RWPE2 (cell line): ENCODE measurements at places on chromosomes 16 and 17.

DNA sequence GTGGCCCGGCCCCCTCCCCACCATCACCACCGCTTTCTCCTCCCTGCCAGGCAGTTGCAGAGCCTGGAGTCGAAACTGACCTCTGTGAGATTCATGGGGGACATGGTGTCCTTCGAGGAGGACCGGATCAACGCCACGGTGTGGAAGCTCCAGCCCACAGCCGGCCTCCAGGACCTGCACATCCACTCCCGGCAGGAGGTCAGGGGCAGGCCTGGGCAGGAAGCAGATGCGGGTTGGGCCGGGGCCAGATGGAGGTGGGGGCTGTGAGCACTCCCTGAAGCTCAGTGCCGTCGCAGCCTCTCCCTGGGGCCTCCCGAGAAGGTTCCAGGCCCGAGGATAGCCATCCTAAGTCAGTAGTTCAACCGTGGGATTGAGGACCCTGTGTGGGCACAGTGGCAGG, 14.2 kb upstream of the ADGRG3 start:
- DNase-seq, result no peak
- peaks cover 90% of the 10 kb centered on the region for H3K36me3 ChIP-seq
- peak overlapping the region; percentile 9 for H3K27ac ChIP-seq
- H3K4me1 ChIP-seq, result peaks cover 10% of the 10 kb centered on the region

- no peak overlapping the region for H3K27ac ChIP-seq
- H3K4me3 ChIP-seq, result no peak overlapping the region
- H3K36me3 ChIP-seq, result no peaks in the 10 kb centered on the region
These were observed 85.9 kb upstream of the GSE1 start for GRCh38 chr16:85527042-85527766.

- H3K4me1 ChIP-seq, result peaks cover 26% of the 10 kb centered on the region
- H3K4me3 ChIP-seq, result no peak overlapping the region
- H3K27me3 ChIP-seq, result no peaks in the 10 kb centered on the region
- peaks cover 11% of the 10 kb centered on the region for H3K36me3 ChIP-seq
These were observed 9.7 kb downstream of the RMI2 start for GRCh38 chr16:11354733-11355574.

- no peaks in the 10 kb centered on the region for H3K4me1 ChIP-seq
- no peak overlapping the region for H3K27ac ChIP-seq
- peaks cover 30% of the 10 kb centered on the region for H3K27me3 ChIP-seq
- H3K4me3 ChIP-seq, result no peak overlapping the region
These were observed 95.0 kb upstream of the PSMD7 start for GRCh38 chr16:74201576-74201975.

- no peaks in the 10 kb centered on the region for H3K27me3 ChIP-seq
- no peak overlapping the region for H3K4me3 ChIP-seq
- H3K36me3 ChIP-seq, result peaks cover 92% of the 10 kb centered on the region
- no peaks in the 10 kb centered on the region for H3K4me1 ChIP-seq
- no peak overlapping the region for H3K27ac ChIP-seq
These were observed 44.6 kb downstream of the STH start for GRCh38 chr17:46043606-46044005.

DNA sequence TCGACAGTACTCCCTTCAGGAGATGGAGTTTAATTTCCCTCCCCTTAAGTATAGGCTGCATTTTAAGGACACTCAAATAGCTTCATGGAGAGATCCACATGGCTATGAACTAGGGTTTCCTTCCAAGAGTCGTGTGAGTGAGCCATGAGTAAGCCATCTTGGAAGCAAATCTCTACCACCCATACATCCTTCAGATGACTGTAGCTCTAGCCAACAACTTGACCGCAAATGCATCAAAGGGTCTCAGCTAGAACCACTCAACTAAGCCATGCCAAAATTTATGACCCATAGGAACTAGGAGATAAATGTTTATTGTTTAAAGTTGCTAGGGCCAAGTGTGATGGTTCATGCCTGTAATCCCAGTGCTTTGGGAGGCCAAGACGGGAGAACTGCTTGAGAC, 43.4 kb downstream of the METTL16 start:
- no peak overlapping the region for H3K27ac ChIP-seq
- H3K27me3 ChIP-seq, result no peaks in the 10 kb centered on the region
- H3K4me1 ChIP-seq, result no peaks in the 10 kb centered on the region
- peaks cover 69% of the 10 kb centered on the region for H3K36me3 ChIP-seq
- H3K4me3 ChIP-seq, result no peak overlapping the region

GRCh38 chr17:7715936-7716886, 1.3 kb upstream of the DNAH2 start:
- H3K27ac ChIP-seq, result peak overlapping the region; percentile 28
- DNase-seq, result no peak
- H3K27me3 ChIP-seq, result no peaks in the 10 kb centered on the region

DNA sequence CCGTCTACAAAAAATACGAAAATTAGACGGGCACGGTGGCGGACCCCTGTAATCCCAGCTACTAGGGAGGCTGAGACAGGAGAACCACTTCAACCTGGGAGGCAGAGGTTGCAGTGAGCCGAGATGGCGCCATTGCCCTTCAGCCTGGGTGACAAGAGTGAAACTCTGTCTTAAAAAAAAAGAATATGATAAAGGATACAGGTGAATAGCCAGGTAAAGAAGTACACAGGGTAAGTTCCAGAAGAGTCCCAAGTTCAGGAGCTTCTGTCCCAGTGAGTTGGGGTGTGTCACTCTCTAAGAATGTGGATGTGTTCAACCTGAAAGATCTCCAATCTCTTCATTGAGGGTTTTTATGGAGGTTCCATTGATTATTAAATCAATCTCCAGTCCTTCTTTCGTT, 6.8 kb downstream of the TMC5 start:
- H3K4me1 ChIP-seq, result peaks cover 2% of the 10 kb centered on the region
- no peak overlapping the region for H3K4me3 ChIP-seq
- no peaks in the 10 kb centered on the region for H3K27me3 ChIP-seq

GRCh38 chr16:27378871-27379481, 23.0 kb upstream of the IL21R start:
- H3K27ac ChIP-seq, result no peak overlapping the region
- no peak overlapping the region for H3K4me3 ChIP-seq
- no peaks in the 10 kb centered on the region for H3K4me1 ChIP-seq
- DNase-seq, result no peak
- no peaks in the 10 kb centered on the region for H3K36me3 ChIP-seq

DNA sequence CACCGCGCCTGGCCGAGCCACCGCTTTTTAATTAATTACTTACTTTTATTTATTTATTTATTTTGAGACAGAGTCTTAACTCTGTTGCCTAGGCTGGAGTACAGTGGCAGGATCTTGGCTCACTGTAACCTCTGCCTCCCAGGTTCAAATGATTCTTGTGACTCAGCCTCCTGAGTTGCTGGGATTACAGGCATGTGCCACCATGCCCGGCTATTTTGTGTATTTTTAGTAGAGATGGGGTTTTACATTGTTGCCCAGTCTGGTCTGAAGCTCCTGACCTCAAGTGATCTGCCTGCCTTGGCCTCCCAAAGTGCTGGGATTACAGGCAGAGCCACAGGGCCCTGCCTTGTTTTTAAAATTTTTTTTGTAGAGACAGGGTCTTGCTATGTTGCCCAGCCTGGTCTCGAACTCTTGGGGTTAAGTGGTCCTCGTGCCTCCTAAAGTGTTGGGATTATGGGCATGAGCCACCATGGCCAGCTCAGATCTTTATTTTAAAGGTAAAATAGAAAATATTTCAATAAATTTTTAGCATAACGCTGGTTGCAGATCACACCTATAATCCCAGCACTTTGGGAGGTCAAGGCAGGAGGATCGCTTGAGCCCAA, 18.3 kb upstream of the NUDT16L1 start:
- DNase-seq, result no peak
- peaks cover 22% of the 10 kb centered on the region for H3K36me3 ChIP-seq
- no peaks in the 10 kb centered on the region for H3K27me3 ChIP-seq
- H3K27ac ChIP-seq, result peak overlapping the region; percentile 29
- H3K4me3 ChIP-seq, result no peak overlapping the region

DNA sequence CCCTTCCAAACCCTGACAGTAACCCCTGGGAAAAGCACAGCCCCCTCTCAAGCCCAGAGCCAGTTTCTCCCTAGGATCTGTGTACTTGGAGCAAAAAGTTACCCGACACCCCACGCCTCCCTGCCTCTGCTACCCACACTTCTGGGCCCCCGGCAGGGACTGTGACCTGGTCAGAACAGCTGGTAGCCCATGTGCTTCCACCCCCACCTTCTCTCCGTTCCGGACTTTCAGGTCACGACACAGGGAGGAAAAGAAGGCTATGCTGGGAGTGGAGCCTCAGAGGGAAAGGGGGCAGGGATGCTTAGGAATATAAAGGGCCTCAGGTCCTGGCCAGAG, 6.4 kb downstream of the PPY start:
- no peak overlapping the region for H3K27ac ChIP-seq
- no peak for DNase-seq
- H3K4me3 ChIP-seq, result no peak overlapping the region
- no peaks in the 10 kb centered on the region for H3K27me3 ChIP-seq

- H3K36me3 ChIP-seq, result no peaks in the 10 kb centered on the region
- H3K4me1 ChIP-seq, result peaks cover 11% of the 10 kb centered on the region
- H3K27me3 ChIP-seq, result no peaks in the 10 kb centered on the region
- no peak for DNase-seq
These were observed 2.1 kb upstream of the MMP2 start for GRCh38 chr16:55476625-55477533.

- peaks cover 70% of the 10 kb centered on the region for H3K27me3 ChIP-seq
- no peaks in the 10 kb centered on the region for H3K4me1 ChIP-seq
- H3K36me3 ChIP-seq, result no peaks in the 10 kb centered on the region
- H3K4me3 ChIP-seq, result no peak overlapping the region
These were observed 195.5 kb downstream of the RBFOX3 start for GRCh38 chr17:79415365-79415764.

DNA sequence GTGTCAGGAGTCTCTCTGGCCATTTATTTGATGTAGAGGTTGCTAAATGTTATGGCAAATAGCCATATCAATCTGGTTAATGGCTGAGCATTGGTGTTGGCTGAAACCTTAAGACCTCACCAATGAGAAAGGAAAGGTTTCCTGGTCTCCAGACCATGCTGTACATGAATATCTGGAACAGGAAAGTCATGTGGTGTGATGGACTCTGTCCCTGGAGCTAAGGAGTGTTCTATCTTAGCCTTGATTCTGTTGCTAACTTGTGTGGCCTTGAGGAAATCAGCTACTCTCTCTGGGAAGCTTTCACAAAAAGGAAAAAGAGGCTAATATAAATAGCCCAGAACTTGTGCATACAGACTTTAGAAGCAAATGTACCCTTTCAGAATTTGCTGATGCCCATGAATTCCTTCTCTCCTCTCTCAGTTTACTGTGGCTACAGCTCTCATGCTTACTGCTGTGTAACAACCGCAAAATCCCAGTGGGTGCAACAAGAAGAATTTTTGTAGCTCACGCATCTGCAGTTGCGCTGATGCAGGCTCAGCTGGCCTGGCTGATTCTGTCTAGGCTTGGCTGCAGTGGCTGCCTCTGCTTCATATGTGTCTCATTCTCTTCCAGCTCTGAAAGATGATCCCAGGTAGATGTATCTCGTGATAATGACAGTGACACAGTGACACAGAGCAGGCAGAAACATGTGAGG, 287.5 kb downstream of the NPIPA8 start:
- H3K4me3 ChIP-seq, result no peak overlapping the region
- peaks cover 9% of the 10 kb centered on the region for H3K27me3 ChIP-seq
- no peaks in the 10 kb centered on the region for H3K36me3 ChIP-seq
- DNase-seq, result no peak
- no peaks in the 10 kb centered on the region for H3K4me1 ChIP-seq

- H3K27ac ChIP-seq, result peak overlapping the region; percentile 46
- peaks cover 13% of the 10 kb centered on the region for H3K4me1 ChIP-seq
- no peaks in the 10 kb centered on the region for H3K27me3 ChIP-seq
These were observed 44.7 kb downstream of the HS3ST3A1 start for GRCh38 chr17:13557077-13557476.

DNA sequence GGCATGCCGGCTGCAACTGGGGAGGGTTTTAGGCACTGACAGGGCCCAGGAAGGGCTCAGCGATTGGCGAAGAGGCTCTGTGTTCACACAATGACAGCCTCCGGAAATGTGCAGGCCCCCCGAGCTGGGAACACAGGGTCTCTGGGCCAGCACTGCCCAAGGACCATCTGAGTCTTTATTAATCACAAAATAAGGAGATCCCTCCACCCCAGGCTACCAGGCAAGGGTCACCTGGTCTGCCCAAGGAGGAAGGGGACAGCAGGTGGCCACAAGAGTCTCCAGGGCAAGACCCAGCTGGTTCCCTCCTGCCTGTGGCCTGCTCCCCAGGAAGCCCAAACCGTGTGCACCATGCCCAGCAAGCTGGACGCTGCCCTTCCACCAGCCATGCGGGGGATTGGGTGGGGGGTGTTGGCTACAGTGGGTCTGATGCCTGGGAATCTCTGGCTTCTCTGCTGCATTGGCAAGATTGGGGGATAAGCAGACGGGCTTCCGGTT, 52.1 kb upstream of the TNRC6C start:
- H3K27me3 ChIP-seq, result peaks cover 86% of the 10 kb centered on the region
- DNase-seq, result peak; percentile 38
- H3K4me1 ChIP-seq, result no peaks in the 10 kb centered on the region

DNA sequence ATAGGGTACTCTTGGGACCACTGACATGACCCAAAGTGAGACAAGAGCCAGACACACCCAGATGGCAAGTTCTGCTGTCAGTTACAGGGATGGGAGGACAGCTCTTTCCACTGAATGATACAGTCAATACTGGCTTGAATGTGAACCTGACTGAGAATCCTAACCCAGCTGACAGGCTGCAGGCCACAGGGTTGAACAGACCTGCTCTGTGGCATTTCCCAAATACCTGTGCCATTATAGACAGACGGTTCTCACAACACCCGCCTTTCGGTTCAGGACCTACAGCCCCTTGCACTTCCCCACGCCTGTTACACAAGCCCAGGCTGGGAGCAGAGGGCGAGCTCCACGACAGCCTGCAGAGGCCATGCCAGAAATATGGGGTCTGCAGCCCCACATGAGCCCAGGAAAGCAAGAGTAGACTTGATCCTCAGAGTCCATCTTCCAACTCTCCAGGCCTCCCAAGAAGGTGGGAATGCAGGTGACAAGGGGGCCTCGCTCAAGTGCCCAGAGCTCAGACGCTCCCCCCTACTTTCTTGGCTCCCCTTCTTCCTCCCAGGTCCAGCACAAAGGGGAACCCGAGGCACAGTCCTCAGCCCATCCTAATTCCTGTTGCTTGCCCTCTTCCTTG, 314.3 kb downstream of the SOX9 start:
- H3K4me1 ChIP-seq, result peaks cover 18% of the 10 kb centered on the region
- no peak for DNase-seq
- H3K27ac ChIP-seq, result no peak overlapping the region
- H3K36me3 ChIP-seq, result no peaks in the 10 kb centered on the region
- no peaks in the 10 kb centered on the region for H3K27me3 ChIP-seq
- no peak overlapping the region for H3K4me3 ChIP-seq

DNA sequence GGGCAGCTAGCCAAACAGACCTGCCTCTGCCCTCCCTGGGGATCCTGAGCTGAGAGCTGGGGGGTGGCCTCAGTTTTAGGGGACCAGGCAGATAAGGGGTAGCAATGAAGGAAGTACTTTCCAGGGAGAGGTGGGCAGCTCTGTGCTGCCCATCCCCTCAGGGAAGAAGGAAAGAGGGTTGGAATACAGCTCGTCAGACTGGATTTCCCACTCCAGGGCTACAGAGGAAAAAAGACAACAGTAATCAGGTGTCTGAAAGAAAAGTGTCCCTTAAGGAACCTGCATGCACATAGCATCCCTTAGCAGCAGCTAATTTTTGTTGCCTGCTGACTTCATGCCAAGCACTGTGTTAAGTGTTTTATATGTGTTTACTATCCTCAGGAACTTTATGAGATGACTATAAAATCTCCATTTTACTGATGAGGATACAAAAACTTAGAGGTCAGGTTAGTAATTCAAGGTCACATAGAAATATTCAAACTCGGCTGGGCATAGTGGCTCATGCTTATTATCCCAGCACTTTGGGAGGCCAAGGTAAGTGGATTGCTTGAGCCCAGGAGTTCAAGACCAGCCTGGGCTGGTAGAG, 3.2 kb upstream of the MRPL58 start:
- no peak overlapping the region for H3K4me3 ChIP-seq
- H3K27ac ChIP-seq, result no peak overlapping the region
- peaks cover 12% of the 10 kb centered on the region for H3K4me1 ChIP-seq

- DNase-seq, result no peak
- no peak overlapping the region for H3K4me3 ChIP-seq
- peaks cover 48% of the 10 kb centered on the region for H3K27me3 ChIP-seq
- H3K27ac ChIP-seq, result no peak overlapping the region
These were observed 1.6 kb downstream of the SEZ6 start for GRCh38 chr17:29004081-29004692.
